ENCODE measurements at places on chromosomes 16 and 17. TPM values are rescaled to one million over a fixed set of nuclear protein-coding genes. Genes with fewer than 3 reads are reported as not detected.

GRCh38 chr17:40625311-40625710 lies 22.3 kb downstream of the SMARCE1 start:
- H3K36me3 ChIP-seq: peaks cover 30% of the 10 kb centered on the region
- DNase-seq: no peak
- no peak overlapping the region for H3K4me3 ChIP-seq
- no peak overlapping the region for H3K27ac ChIP-seq
- H3K4me1 ChIP-seq: no peaks in the 10 kb centered on the region

- no peaks in the 10 kb centered on the region for H3K27me3 ChIP-seq
- H3K36me3 ChIP-seq: peaks cover 95% of the 10 kb centered on the region
- H3K4me3 ChIP-seq: no peak overlapping the region
- peaks cover 71% of the 10 kb centered on the region for H3K4me1 ChIP-seq
- no peak overlapping the region for H3K27ac ChIP-seq
Measured at GRCh38 chr16:88886845-88887521, 20.5 kb upstream of the PABPN1L start.

DNA sequence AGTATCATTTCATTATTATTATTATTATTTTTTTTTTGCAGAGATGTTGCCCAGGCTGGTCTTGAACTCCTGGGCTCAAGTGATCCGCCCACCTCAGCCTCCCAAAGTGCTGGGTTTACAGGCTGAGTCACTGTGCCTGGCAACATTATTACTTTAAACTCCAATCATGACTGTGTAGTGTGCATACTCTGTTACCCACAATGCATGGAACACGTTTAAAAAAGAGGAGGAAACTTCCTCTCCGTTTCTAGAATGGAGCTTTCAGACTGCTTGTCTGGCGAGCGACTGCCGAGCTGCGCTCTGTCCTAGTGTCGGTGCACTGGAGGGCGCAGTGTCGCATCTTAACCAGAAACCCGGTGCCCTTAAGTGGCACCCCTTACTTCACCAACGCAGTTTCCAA lies 22.1 kb upstream of the FASN start:
- H3K27ac ChIP-seq: peak overlapping the region; percentile 47
- no peak overlapping the region for H3K4me3 ChIP-seq
- no peak for DNase-seq
- peaks cover 63% of the 10 kb centered on the region for H3K4me1 ChIP-seq

- no peak for DNase-seq
- H3K27me3 ChIP-seq: peaks cover 2% of the 10 kb centered on the region
- H3K4me3 ChIP-seq: no peak overlapping the region
- H3K36me3 ChIP-seq: no peaks in the 10 kb centered on the region
Measured at GRCh38 chr17:69430488-69430887, 16.0 kb downstream of the MAP2K6 start.

DPH1 gene
- total RNA-seq: 40.6 TPM

BRIP1 gene
- total RNA-seq: 11.7 TPM

CRYM gene
- total RNA-seq: 0.98 TPM

CTRL gene
- total RNA-seq: 3.8 TPM

DNA sequence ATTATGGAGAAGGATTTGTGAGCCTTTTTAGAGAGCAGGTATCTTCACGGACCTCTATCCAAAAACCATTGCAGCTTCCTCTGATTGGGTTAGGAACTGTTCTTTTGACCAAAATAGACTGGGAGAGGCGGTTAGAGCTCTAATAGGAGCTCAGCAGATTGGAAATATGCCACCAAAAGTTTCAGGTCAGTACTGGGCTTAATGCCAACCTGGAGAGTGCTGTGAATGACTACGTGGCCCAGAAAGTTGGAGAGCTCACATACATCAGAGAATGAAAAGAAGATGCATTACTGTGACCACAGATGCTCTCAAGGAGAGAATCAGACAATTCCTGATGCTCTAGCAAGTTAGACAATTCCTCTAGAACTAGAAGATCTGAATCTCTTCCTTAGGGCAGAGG lies 86.5 kb downstream of the ABCA8 start:
- no peak overlapping the region for H3K4me3 ChIP-seq
- H3K36me3 ChIP-seq: no peaks in the 10 kb centered on the region
- no peaks in the 10 kb centered on the region for H3K27me3 ChIP-seq
- no peaks in the 10 kb centered on the region for H3K4me1 ChIP-seq
- DNase-seq: no peak
- no peak overlapping the region for H3K27ac ChIP-seq

DNA sequence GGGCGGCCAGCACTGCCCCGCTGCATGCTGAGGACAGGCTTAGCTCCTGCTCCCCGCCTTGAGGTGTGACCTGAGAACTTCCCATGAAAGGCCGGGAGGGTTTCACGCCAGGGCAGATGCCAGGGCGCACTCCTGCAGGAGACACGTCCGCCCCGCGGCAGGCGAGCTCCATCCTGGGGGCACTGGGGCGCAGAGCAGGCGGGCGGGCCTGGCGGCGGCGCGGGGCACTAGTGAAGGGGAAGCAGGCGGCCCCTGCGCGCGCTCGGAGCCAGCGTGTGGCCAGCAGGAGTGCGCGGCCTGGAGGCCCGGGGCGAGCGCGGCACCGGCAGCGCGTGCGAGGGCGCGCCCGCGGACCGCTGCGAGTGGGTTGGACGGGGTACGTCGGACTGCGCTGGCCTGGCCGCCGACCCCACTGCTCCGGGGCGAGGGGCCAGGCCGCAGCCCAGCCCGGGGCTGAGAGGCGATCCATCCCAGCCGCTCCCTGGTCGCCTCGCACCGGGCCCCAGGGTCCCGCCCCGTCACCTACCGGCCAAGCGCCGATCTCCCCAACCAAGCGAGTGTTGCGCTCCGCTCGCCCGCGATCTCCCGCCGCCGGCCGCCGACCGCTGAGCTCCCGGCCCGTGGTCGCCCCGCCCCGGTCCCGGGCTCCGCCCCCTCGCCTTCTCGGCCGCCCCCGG lies at the start of gene MAP3K14:
Gene MAP3K14, minus strand, starts transcription at position 587 of the 677 bp plus-strand sequence. CDS start 26,275 bp downstream, outside the sequence.
- DNase-seq: peak; percentile 76
- peak within 1 kb of the TSS; percentile 64 for H3K4me3 ChIP-seq
- H3K27ac ChIP-seq: peak within 1 kb of the TSS; percentile 85
- peaks cover 7% of the 10 kb centered on the region for H3K36me3 ChIP-seq
- peaks cover 67% of the 10 kb centered on the region for H3K4me1 ChIP-seq

GRCh38 chr16:508884-509736 lies 18.4 kb upstream of the CAPN15 start:
- no peak for DNase-seq
- no peak overlapping the region for H3K27ac ChIP-seq
- peaks cover 24% of the 10 kb centered on the region for H3K4me1 ChIP-seq
- H3K4me3 ChIP-seq: no peak overlapping the region

CHAD gene
- not detected for total RNA-seq

SOCS3 gene
- 36.8 TPM for total RNA-seq

DNA sequence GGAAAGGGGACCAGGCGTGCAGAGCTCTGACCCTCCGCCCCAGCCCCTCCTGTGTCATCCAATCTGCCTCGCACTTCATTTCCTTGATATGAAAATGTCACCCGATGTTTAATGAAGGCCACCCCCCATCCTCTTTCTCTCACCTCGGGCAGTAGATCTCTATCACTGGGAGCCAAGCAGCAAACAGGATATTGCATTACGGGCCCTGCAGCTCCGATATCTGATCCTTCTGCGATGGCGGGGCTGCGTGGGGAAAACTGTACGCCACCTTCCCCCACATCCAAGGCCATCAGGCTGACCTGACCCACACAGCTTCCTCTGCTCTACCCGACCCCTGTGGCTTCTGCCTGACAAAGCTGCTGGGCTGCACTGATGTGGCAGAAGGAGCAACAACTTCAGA lies 74.9 kb downstream of the DYNLRB2 start:
- DNase-seq: no peak
- no peaks in the 10 kb centered on the region for H3K36me3 ChIP-seq
- H3K27me3 ChIP-seq: peaks cover 2% of the 10 kb centered on the region
- H3K4me1 ChIP-seq: no peaks in the 10 kb centered on the region
- no peak overlapping the region for H3K4me3 ChIP-seq

GRCh38 chr16:80936410-80936809 lies 70.3 kb downstream of the CMC2 start:
- H3K27ac ChIP-seq: no peak overlapping the region
- H3K4me3 ChIP-seq: no peak overlapping the region
- H3K36me3 ChIP-seq: no peaks in the 10 kb centered on the region
- peaks cover 63% of the 10 kb centered on the region for H3K27me3 ChIP-seq

DNA sequence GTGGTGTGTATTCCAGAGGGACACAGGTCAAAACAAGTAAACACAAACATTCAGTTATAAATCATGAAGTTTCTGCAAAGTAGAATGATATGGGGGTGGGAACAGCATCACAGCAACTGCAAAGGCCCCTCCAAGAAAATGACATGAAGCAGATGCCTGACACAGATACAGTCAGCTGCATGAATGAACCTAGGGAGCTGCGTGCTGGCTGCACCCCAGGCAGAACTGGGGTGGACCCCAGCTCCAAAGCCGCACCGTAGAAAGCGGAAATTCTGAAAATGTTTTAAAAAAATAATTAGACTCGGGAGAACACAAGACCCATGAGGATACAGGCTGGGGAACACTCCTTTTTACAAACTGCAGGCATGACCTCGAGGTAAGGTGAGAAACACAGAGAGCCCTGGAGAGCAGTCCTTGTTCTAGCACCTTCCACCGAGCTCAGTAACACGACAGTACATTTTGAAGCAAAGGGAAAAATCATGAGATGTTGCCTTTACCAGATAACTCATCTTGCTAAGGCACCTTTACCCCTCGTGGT lies 323.8 kb downstream of the SOX9 start:
- DNase-seq: no peak
- no peak overlapping the region for H3K27ac ChIP-seq
- no peaks in the 10 kb centered on the region for H3K36me3 ChIP-seq

DNA sequence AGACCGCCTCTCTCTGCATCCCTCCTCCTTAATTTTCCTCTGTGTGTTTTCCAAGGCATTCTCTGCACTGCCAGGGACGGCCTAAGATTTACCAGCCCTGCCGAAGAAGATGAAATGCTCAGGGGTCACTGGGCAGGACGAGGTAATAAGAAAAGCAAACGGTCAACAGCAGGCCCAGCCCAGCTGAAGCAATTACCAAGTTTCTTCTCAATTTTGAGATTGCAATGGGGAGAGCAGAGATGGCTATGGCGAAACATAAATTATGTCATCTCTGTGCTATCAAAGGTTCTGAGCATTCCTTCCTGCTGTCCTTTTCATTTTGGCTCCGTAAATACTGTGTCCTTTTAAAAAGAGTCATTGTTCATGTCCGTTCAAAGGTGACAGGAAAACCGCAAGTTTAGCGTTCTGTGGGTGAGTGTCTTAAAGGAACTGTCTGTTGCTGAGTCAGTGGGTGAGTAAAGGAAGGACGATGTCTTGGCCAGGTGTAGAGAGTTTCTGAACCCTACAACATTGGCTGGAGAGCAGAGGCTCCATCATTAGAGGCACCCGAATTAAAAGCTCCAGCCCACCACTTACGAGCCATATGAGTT lies 753.9 kb upstream of the EEF2KMT start:
- no peak overlapping the region for H3K27ac ChIP-seq
- H3K27me3 ChIP-seq: peaks cover 10% of the 10 kb centered on the region
- no peaks in the 10 kb centered on the region for H3K4me1 ChIP-seq
- no peaks in the 10 kb centered on the region for H3K36me3 ChIP-seq
- no peak for DNase-seq

CLEC19A gene
- not detected for total RNA-seq

- H3K27me3 ChIP-seq: no peaks in the 10 kb centered on the region
- no peak for DNase-seq
- H3K4me3 ChIP-seq: no peak overlapping the region
- no peaks in the 10 kb centered on the region for H3K4me1 ChIP-seq
- no peaks in the 10 kb centered on the region for H3K36me3 ChIP-seq
Measured at GRCh38 chr16:79750311-79750710, 149.8 kb upstream of the MAF start.

TMEM235 gene
- total RNA-seq: not detected

- H3K27ac ChIP-seq: no peak overlapping the region
- peaks cover 4% of the 10 kb centered on the region for H3K27me3 ChIP-seq
- no peak overlapping the region for H3K4me3 ChIP-seq
- H3K36me3 ChIP-seq: no peaks in the 10 kb centered on the region
Measured at GRCh38 chr16:55701442-55702319, 45.9 kb downstream of the SLC6A2 start.

GRCh38 chr16:83205896-83206295 lies 579.1 kb downstream of the CDH13 start:
- DNase-seq: no peak
- no peak overlapping the region for H3K4me3 ChIP-seq
- no peak overlapping the region for H3K27ac ChIP-seq
- H3K27me3 ChIP-seq: no peaks in the 10 kb centered on the region
- H3K36me3 ChIP-seq: no peaks in the 10 kb centered on the region
- no peaks in the 10 kb centered on the region for H3K4me1 ChIP-seq

CX3CL1 gene
- total RNA-seq: 0.16 TPM

ZG16 gene
- 0.04 TPM for total RNA-seq

PLA2G10 gene
- total RNA-seq: not detected

CDRT15L2 gene
- not detected for total RNA-seq

TRPV2 gene
- 93.6 TPM for total RNA-seq

- no peak overlapping the region for H3K4me3 ChIP-seq
- peaks cover 86% of the 10 kb centered on the region for H3K4me1 ChIP-seq
- no peaks in the 10 kb centered on the region for H3K27me3 ChIP-seq
- H3K27ac ChIP-seq: no peak overlapping the region
Measured at GRCh38 chr16:67163164-67163998, 1.2 kb upstream of the HSF4 start.

FBXO39 gene
- total RNA-seq: not detected

Measured in K562 (cell line).